ENCODE measurements at places on chromosomes 7 and 10. TPM values are rescaled to one million over a fixed set of nuclear protein-coding genes. Genes with fewer than 3 reads are reported as not detected.

Gene P4HA1
- 54.2 TPM for total RNA-seq

Gene MRPS17
- 16.0 TPM for total RNA-seq

GRCh38 chr7:37666026-37666799 is 17.4 kb upstream of the GPR141 start:
- DNase-seq = no peak

Gene CADPS2
- 10.3 TPM for total RNA-seq

Gene LRRC18
- total RNA-seq = not detected

- DNase-seq = no peak
Observed at GRCh38 chr7:141889321-141889720, 26.9 kb upstream of the OR9A4 start.

- no peak for DNase-seq
Observed at GRCh38 chr7:129494041-129494440, 8.3 kb upstream of the SMKR1 start.

GRCh38 chr7:135428011-135428410 is 81.9 kb downstream of the CNOT4 start:
- no peak for DNase-seq

DNA sequence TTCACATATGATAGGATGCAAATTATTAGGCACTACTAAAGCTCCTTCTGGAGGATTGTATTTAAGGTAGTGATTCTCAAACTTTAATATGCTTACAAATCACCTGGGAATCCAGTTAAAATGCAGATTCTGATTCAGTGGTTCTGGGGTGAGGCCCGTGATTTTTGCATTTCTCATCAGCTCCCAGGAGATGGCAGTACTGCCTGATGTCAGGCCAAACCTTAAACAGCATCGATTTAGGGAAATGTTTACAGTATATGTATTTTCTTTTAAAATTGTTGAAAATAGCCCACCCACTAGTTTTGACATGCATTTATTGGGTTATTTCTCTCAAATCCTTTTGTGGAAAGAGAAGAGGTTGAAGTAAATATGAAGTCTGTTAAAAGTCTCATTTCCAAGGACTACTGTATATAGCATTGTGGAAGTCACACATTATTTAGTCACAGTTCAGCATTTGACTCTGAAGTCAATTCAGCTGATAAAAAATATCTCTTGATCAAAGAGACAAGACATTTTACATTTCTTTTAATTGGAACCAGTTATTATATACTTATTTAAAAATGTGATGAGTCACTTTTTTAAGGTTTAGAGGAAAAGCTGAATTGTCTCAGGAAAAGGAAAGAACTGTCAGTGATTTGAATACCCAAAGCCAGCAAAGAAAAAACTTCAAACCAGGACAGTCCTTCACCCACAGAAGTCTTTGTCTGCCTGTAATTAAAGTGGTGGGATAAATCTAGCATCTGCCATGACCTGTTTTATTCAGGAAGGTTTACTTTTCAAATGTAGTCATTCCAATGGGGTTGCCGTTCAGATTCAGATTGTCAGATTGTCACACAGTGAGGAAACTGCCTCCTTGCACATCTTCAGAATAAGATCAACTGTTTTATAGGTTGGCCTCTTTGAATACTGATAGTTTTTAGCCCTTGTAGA is 21.1 kb upstream of the HBP1 start:
- no peak for DNase-seq

GRCh38 chr10:67812007-67812406 is 26.0 kb downstream of the DNAJC12 start:
- no peak for DNase-seq

- DNase-seq = no peak
Observed at GRCh38 chr10:132456881-132457280, 59.9 kb downstream of the PWWP2B start.

DNA sequence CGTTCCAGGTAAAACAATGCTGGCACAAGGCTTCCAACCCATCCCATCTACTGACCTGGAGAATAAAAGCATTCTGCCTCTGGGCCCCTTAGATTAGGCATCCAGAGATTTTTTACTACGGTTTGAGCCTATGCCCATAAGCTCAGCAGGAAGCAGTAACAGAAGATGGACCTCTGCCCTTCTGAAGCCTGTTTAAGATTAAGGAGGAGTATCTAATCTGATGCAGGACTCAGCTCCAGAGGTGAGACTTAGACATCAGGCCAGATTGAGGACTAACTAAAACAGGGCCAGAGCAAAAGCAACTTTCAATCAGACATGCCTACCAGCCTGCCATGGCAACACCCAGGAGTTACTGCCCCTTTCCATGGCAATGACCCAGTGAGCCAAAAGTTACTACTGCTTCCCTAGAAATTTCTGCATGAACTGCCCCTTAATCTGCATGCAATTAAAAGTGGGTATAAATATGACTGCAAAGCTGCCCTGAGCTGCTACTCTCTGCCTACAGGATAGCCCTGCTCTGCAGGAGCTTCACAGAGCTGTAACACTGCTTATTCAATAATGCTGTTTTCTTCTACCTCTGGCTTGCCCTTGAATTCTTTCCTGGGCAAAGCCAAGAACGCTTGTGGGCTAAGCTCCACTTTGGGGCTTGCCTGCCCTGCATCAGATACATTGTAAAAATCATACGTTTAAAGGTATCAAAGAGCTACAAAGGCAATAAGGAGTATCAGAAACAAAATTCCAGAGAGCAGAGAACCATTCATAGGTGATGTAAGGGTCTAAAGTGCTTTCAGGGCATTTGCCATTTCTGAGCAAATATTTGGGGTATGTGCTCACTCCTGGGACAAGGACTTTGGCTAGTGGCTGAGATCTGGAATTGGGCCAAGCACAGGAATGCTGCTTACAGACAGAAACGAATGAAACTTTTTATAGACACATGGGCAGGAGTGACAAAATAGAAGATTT is 25.0 kb upstream of the CNNM1 start:
- no peak for DNase-seq

- DNase-seq = no peak
Observed at GRCh38 chr7:148838905-148839304, 45.2 kb downstream of the EZH2 start.

DNA sequence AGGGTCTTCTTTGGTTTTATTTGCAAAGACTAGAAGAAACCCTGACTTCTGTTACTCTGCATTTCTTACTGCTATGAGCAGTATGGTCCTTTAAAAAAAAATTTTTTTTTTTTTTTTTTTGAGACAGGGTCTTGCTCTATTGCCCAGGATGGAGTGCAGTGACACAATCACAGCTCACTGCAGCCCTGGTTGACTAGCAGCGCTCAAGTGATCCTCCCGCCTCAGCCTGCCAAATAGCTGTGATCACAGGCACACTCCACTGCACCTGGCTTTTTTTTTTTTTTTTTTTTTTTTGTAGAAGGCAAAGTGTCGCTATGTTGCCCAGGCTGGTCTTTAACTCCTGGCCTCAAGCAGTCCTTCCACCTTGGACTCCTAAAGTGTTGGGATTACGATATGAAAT is 17.4 kb downstream of the CNNM2 start:
- no peak for DNase-seq

Gene SKAP2
- total RNA-seq = 3.6 TPM

Data from heart left ventricle (tissue), 16 donors.